ENCODE measurements at places on chromosomes 2 and 18.

GRCh38 chr2:151280271-151280670, 9.2 kb downstream of the NMI start:
- no peak for DNase-seq

GRCh38 chr2:44210362-44210761, 41.7 kb downstream of the PPM1B start:
- DNase-seq, result no peak

GRCh38 chr2:121173112-121173511, 111.9 kb downstream of the TFCP2L1 start:
- DNase-seq, result no peak

DNA sequence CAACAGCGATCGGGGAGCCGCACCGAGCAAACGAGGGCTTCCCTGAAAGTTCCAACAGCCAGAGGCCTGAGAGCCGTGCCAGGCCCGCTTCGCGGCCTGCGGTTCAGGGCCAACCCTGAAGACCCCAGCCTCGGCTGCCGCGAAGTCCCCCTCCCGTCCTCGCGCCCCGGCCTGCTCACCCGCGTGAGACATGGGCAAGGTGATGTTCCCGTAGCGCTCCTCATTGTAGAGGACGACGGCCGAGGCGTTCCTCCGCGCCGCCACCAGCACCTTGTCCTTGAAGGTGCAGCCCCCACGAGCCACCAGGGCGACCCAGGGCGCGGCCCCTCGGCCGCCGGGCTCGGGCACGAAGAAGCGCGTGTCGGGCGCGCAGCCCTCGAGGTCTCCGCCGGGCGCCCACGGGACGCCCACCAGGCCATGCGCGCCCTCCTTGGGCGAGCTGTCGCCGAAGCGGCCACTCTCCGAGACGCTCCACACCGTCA, 510 bp downstream of the RNF149 start:
- DNase-seq, result no peak

DNA sequence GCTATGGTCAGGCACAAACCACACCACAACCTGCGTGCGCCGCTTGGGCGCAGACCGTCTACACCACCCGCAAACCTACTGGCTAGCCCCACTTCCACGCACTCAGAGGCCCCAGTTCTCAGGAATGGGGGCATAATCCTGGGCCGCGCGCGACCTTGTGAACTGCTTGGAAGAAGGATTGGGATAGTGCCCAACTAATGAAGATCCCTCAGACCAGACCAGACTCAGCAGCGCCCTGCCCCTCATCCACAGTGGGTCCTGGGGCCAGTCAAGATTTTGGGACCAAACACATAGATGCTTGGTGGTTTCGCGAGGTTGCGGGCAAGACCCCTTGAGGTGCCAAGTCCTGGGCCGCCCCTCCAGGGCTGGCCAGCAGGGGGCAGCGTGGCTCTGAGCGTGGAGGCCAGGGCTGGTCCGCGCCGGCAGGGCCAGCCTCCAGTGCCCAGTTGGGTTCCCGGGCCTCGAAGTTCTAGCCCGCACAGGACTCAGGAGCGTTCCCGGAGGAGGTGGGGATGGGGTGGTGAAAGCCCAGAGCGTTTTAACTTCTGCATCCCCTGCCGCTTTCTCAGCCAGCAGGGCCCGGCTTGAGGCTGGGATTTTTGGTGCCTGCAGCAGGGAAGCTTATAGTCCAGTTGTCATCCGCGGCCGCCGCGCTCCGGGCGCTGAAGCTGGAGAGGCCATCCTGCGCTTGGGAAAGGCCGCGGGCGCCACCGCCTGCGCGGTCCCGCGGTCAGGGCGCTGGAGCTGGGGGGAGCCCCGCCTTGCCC, 8.3 kb downstream of the OSR1 start:
- DNase-seq, result no peak

DNA sequence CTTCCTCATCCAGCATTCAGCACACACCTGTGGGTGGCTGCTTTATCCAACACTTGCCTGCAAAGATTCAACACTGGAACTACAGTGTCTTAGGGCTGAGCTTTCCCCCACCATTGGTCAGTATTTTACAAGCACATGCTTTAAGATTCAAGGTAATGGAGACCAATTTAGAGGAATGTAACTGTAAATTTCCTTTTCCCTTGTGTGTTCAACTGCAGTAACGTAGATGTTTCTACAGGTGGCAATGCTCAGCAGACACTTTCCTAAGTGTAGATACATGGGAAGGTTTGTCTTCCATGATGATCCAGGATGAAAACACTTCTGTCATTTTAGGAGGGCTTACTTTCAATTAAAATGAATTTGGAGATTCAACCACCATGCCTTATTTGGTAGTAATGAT, 143.6 kb upstream of the PXDN start:
- no peak for DNase-seq

- DNase-seq, result no peak
Observed at GRCh38 chr18:55582325-55582724, 5.7 kb downstream of the TCF4 start.

- DNase-seq, result no peak
Observed at GRCh38 chr2:215271446-215271845, 40.4 kb upstream of the ATIC start.

DNA sequence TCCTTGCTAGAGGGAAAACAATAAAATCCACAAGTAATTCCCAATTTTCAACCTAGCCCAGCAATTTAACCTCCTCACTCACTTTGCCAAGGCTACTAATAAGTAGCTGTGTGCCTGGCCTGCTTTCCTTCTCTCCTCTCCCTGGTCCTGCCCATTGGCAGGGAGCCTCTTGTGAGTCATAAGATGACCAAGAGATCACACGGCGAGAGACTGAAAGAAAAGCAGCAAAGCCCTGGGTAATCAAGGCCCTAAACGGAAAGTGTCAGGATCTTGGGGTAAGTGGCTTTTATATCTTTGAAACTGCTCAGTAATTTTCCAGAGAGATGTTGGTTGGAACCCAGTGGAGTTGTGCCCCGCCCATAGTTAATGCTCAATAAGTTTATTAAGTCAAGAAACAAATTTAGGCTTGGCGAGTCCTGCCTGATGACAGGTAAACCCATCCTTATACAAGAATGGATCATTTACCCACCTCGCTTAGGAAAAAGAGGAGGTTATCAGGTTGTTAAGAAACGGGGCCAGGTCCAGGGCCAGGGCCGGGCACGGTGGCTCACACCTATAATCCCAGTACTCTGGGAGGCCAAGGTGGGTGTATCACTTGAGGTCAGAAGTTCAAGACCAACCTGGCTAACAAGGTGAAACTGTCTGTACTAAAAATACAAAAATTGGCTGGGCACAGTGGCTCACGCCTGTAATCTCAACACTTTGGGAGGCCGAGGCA, 10.0 kb upstream of the ADAM17 start:
- DNase-seq, result no peak

GRCh38 chr2:37198681-37199065, 2.4 kb downstream of the CEBPZOS start:
- no peak for DNase-seq

DNA sequence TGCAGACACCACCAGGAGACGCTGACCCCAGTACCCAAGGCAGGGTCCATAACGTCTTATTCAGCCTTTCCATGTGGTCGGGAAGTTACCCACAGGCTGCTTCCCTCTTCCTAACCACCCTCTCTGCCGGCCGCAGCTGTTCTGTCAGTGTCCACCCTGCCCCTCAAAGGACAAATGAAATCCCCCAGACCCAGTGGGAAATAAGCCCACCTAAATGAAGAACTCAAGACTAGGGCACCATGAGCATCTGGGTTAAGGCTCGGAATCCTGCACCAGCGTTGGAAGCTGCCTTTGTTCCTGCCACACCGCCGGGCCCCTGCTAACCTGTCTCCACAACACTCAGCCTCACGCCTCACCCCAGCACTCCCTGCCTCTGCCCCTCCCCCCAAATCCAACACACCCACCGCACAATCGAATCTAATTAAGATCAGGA, 21.7 kb downstream of the BCL11A start:
- no peak for DNase-seq

GRCh38 chr2:120491111-120491625, 145.2 kb downstream of the INHBB start:
- no peak for DNase-seq

DNA sequence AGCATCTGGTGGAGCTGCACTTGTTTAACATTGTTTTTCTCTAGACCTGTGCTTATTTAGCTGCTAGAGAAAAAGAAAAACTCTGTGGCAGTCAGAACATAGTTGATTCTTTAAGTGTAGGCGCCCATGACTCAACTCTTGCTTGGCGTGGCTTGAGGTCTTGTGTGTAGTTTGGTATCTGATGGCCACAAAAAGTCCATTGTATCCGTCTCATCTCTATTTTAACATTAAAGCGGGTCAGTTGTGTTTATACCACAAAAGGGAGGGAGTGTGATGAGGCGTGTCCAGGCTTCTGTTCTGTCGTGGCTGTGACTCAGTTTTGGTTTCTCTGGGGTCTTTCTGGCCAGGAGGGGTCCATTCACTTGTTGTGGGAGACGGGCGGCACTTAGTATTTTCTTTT, 24.2 kb upstream of the UGT1A8 start:
- DNase-seq, result no peak

DNA sequence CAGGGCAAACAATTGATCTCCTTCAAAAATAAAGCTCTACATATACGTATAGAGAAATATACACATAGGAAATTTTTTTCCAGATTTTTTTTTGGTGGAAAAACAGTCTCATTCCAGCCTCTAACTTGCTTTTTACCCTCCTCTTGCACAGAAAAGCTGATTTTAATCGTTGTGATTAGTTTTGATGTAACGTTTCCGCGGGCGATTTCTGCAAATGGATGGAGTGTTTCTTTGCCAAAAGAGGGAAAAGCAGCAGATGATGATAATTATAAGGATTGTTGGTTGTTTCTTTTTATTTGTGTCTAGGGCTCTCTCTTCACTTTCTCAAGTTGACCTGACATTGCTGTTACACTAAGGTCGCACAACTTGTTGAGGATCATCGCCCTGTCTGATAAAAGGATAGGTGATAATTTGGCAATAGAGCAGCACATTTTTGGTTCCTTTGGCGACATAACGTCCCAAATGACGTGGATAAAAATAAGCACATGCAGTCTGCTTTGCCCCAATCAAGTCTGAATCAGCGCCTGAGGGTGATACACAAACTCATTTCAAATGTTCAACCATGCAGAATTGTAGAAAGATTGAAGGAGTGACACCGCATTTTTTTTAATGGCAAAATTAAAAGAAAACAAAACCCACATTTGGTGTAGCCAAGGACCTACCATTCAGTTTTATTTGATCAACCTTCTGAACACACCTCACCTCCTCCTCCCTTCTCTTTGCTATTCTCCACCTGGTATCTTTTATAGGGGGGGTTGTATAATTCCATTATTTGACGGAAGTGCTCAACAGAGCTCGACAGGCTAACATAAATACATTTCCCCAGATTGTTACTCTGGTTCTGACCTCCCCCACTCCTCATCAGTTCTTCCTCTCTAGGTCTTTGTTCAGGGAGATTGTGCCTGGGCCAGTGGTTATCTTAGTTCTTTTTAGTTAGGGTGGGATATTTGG, 109.6 kb upstream of the KCTD1 start:
- DNase-seq, result no peak

GRCh38 chr2:20470211-20470610, 23.3 kb downstream of the RHOB start:
- DNase-seq, result no peak

GRCh38 chr18:54075689-54076088, 148.8 kb downstream of the MBD2 start:
- DNase-seq, result no peak

GRCh38 chr2:225100269-225100668, 58.0 kb upstream of the DOCK10 start:
- DNase-seq, result no peak

Data from CMK (cell line).